ENCODE measurements at places on chromosomes 7 and 10.

DNA sequence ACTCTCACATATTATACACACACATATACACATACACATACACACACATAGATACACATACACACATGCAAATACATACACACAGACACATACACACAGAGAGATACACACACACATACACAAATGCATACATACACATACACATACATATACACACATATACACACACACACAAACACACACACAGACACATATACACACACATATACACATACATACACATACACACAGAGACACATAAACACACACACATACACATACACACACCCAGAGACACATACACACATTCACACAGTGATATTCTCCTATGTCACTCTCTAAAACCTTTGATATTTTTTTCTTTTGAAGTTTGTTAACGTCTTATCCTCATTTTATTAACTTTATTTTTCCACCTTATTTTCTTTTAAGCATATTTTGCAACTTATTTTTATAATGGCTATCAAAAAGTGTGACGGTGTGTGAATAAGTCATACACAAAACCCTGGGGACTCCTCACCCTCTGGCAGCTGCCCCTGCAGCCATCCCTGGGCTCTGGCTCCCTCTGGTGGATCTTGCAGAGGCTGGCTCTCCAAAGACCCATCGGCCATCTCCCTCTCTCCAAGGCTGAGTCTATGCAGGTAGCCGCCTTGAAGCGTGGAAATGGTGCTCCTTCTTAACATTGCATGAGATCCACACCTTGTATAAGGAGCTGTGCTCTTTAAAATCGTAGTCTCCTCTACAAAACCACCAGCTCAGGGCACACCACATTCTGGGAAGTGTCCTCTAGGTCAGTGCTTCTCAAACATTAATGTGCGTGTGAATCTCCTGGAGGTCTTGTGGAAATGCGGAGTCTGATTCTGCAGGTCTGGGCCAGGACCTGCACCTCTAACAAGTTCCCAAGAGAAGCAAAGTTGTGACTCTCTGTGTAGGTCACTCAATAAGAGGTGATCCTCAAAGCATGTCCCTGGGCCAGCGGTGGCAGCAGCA, 4.1 kb upstream of the C10orf120 start:
- peak; percentile 8 for DNase-seq

- no peak for DNase-seq
Measured at GRCh38 chr10:33120700-33121099, 162.7 kb upstream of the ITGB1 start.

DNA sequence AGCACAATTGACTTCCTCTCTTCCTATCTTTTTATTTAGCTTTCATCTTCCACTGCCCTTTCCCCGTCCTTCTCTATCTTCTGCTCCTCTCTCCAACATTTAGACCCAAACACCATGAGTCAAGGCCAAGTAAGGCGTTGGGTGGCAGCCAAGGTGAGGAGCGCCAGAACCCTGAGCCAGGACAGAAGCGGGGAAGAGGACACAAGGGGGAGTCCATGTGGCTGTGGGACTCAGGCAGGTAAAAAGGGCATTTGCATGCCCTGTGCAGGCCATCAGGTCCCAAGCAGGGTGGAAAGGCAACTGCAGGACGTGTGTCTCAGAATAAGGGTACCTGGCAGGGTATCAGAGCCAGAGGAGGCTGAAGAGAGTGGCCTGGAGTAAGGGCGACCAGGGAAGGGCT, 192.4 kb upstream of the PFKP start:
- DNase-seq: no peak

GRCh38 chr7:136677471-136678365, 190.7 kb upstream of the CHRM2 start:
- DNase-seq: no peak

GRCh38 chr7:137462074-137462715, 118.7 kb upstream of the PTN start:
- DNase-seq: no peak

GRCh38 chr10:43055991-43056567, 20.8 kb upstream of the RET start:
- no peak for DNase-seq

GRCh38 chr7:151080067-151080521, 515 bp downstream of the FASTK start:
- no peak for DNase-seq

- no peak for DNase-seq
Measured at GRCh38 chr10:22823109-22823508, 104.7 kb upstream of the ARMC3 start.

GRCh38 chr7:33750177-33750576, 155.2 kb upstream of the BMPER start:
- no peak for DNase-seq

DNA sequence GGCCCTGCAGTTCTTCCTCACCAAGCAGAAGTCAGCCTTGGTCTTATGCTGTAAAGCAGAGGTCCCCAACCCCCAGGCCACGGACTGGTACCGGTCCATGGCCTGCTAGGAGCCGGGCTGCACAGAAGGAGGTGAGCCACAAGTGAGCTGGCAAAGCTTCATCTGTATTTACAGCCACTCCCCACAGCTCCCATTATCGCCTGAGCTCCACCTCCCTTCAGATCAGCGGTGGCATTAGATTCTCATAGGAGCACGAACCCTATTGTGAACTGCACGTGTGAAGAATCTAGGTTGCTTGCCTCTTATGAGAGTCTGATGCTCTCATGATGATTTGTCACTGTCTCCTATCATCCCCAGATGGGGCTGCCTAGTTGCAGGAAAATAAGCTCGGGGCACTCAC, 87.6 kb upstream of the NEBL start:
- DNase-seq: no peak

GRCh38 chr7:114508086-114508485, 93.5 kb downstream of the FOXP2 start:
- DNase-seq: no peak

GRCh38 chr7:85457911-85458310, 271.1 kb upstream of the SEMA3D start:
- no peak for DNase-seq

- no peak for DNase-seq
Measured at GRCh38 chr10:107631876-107632275, 467.4 kb upstream of the SORCS1 start.

GRCh38 chr10:58691528-58691927, 178.9 kb downstream of the BICC1 start:
- DNase-seq: no peak

DNA sequence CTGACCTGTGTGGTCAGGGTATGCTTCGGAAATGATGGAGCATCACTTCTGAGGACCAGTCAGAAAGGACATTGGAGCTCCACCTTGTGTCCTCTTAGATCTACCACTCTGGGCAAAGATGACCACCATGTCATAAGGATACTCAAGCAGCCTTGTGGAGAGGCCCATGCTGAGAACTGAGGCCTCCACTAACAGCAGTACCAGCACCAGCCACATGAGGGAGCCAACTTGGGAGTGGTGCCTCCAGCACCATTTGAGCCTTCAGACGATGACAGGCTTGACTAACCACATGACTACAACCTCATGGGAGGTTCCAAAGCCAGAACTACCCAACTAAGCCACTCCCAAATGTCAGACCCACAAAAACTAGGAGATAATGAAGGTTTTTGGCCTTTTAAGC, 116.0 kb downstream of the NPTX2 start:
- DNase-seq: no peak

- DNase-seq: no peak
Measured at GRCh38 chr7:5424749-5425506, 1.3 kb upstream of the TNRC18 start.

DNA sequence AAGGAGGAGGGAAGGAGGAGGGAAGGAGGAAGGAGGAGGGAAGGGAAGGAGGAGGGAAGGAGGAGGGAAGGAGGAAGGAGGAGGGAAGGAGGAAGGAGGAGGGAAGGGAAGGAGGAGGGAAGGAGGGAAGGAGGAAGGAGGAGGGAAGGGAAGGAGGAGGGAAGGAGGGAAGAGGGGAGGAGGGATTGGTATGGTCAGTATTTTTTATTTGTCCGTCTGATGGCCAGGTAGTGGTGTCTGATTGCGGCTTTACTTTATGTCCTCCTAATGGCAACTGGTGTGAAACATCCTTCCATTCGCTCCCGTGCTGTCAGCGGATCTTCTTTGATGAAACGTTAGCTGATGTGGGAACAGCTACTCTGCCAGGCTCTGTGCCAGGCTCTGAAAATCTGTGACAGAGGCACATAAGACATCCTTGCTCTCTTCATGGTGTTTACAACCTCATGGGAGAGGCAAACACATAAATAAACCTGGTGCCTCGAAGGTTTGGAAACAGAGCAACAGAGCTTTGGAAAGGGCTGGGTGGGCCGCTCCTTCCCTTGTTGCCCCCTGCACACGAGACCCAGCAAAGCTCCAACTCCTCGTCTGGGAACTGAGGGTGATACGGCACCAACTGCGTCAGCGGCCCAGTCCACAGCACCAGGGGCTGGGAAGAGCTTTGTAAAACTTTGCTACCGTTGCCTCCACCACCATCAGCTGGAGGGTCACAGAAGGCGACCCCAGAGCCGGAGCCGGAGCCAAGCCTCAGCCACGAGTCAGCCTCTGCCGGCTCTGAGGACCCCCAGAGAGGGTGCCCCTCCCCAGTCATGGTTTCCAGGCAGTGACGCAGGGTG, 40.3 kb downstream of the PDGFA start:
- DNase-seq: no peak

- peak; percentile 65 for DNase-seq
Measured at GRCh38 chr7:50317697-50318669, 13.5 kb downstream of the IKZF1 start.

DNA sequence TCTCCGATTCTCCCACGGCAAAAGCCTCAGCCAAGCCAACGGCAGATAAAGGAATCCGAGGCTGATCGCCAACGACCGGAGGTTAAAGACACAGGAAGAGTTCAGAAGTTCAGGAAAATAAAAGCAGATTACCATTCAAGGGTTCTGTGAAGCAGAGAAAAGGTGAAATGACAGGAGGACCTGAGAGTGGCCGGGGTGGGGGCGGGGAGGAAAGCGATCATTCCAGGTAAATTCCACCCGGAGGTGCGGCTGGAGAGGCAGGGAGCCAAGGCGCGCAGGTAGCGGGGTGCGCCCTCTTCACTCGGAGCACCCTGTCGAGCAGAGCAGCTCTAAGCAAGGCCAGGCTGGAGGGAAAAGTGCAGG, 35.3 kb upstream of the SEPHS1 start:
- DNase-seq: no peak

DNA sequence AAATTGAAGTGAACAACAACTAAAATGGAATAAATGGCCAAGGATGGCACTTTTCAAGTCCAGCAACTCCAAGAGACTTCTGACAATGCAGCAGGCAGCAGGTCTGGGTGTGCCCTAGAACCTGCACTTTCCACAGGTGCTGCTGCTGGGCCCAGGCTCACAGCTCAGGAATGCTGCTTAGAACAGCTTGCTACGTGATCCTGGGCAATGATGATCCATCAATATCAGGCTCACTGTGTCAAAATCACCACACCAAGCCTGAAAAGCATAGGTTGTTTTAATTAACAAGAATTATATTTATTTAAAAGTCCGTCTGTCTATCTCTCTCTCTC, 148.4 kb downstream of the TNS3 start:
- DNase-seq: no peak

- no peak for DNase-seq
Measured at GRCh38 chr7:127903892-127904669, 127.2 kb downstream of the LRRC4 start.

- no peak for DNase-seq
Measured at GRCh38 chr7:116382375-116382774, 117.2 kb upstream of the CAV2 start.

- peak; percentile 76 for DNase-seq
Measured at GRCh38 chr10:97849687-97850402, at the start of gene GOLGA7B. TSS of gene GOLGA7B (plus strand) at chr10:97849843. CDS start at chr10:97850304, 461 bp downstream.

DNA sequence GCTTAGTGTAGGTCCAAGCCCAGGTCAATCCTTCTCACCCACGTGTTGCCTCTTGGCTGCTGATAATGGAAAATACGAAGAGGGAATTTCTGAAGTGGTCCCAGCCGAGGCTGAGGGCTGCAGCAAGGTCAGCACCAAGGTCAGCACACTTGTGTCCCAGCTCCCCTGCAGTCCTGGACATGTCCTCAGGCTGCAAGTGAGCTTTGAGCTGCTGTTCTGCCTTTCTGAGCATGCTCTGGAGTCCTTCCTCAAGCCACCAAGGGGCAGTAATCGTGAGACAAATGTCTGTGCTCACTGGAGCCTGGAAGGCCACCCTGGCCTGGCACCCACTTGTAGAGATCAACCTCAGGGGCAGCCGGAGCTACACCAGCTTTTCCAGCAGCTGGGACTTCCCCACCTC, 28.3 kb downstream of the DRGX start:
- no peak for DNase-seq

- DNase-seq: no peak
Measured at GRCh38 chr10:20502903-20503585, 394.1 kb downstream of the NEBL start.

DNA sequence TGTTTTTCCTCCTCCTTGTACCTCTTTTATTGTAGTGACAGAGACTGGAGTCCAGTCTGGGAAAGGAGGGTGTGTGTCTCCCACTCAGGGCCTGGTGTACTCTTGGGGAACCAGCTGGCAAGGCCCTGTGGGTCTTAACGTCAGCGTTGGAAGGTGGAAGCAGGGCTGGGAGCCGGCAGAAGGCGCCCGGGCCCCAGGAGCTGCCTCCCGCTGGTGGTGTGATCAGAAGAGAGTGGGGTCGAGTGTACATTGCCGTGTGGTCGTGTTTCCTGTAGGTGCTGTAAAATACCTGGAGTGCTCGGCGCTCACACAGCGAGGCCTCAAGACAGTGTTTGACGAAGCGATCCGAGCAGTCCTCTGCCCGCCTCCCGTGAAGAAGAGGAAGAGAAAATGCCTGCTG, 45.7 kb downstream of the DAGLB start:
- DNase-seq: no peak

GRCh38 chr7:137933270-137934017, 68.4 kb downstream of the CREB3L2 start:
- no peak for DNase-seq

- no peak for DNase-seq
Measured at GRCh38 chr10:5594271-5595049, 69.7 kb downstream of the CALML3 start.

GRCh38 chr7:141646826-141647480, 55.0 kb downstream of the DENND11 start:
- no peak for DNase-seq

GRCh38 chr7:112414855-112415490, 35.3 kb upstream of the IFRD1 start:
- no peak for DNase-seq

DNA sequence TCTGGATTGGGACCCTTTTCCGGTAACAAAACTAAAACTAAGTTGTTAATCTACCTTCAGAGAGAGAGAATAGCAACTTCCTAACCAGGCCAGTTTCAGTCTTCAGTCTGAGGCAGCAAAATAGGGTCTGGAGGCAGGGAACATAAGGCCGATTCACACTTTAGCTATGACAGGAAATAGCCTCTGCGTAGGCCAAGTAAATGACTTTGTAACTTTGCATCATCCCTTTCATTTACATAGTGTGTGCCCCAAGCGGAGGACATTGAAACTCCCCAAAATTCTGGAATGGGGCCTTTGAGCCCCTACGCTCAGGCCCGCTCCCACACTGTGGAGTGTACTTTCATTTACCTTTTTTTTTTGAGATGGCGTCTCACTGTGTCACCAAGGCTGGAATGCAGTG, 1.7 kb upstream of the UPP1 start:
- peak; percentile 71 for DNase-seq

GRCh38 chr10:72258617-72259016, 15.1 kb upstream of the DDIT4 start:
- no peak for DNase-seq

- no peak for DNase-seq
Measured at GRCh38 chr10:77357611-77358310, 279.8 kb downstream of the KCNMA1 start.
